ENCODE measurements at places on chromosomes 5 and 9. TPM values are rescaled to one million over a fixed set of nuclear protein-coding genes. Genes with fewer than 3 reads are reported as not detected.

TRPM6 gene
- total RNA-seq: 1.7 TPM

- DNase-seq: no peak
Observed at GRCh38 chr5:138536665-138537315, 6.2 kb downstream of the ETF1 start.

GRCh38 chr9:105188746-105189145 lies 55.7 kb upstream of the SLC44A1 start:
- no peak for DNase-seq

- DNase-seq: no peak
Observed at GRCh38 chr9:7212101-7212500, 454.3 kb downstream of the KDM4C start.

GRCh38 chr9:135355521-135356011 lies 124.0 kb upstream of the PPP1R26 start:
- DNase-seq: no peak

DNA sequence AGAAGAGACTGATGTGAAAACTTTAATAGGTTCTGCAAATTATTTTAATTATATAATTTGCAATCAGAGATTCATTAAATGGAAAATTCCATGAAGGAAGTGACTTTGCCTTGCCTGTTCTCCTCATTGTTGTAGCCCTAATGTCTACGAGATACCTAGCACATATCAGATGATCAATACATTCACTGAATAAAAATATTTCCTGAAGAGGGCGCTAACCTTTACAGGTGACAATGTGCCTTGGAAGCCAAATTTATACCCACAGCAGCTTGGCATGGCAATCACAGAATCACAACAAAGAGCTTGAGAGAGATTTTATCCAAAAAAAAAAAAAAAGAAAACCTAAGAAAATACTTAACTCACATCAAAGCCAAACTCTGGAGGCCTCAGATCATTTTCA lies 17.4 kb downstream of the HAUS6 start:
- no peak for DNase-seq

GRCh38 chr5:81785322-81785721 lies 34.4 kb upstream of the SSBP2 start:
- DNase-seq: no peak

DNA sequence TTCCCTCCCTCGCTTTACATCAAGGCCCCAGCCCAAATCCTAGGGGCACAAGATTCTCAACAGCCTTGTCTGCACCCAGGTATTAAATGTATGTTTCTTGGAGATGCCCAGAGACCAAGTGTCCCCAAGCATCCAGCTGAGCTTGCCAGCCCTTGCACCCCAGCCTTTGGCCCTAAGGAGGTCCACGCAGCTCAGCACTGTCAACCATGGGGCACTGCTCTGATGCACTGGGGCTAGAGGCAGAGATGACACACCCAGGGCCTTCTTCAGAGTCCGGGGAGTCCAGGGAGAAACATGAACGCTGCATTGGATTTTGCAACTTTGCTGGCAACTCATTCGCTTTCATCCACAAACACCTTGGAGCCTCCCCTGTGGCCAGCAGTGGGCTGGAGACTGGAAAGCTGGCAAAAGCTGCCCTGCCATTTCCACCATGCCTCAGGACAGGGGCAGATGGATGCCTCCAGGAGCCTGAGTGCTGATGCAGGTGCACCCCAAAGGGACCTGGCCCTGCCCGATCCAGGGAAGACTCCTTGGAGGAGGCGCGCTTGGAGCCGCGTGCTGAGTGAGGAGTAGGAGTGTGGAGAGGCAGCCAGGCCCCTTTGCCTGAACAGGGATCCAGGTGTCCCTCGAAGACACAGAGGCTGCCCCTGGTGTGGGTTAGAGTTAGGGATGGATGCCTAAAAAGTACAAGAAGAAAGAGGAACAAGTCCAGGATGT lies 19.3 kb downstream of the PAEP start:
- no peak for DNase-seq
